ENCODE measurements at places on chromosomes 12 and 14. TPM values are rescaled to one million over a fixed set of nuclear protein-coding genes. Genes with fewer than 3 reads are reported as not detected.

The OR6C2 gene
- not detected for total RNA-seq

The TAS2R20 gene
- 2.2 TPM for total RNA-seq

DNA sequence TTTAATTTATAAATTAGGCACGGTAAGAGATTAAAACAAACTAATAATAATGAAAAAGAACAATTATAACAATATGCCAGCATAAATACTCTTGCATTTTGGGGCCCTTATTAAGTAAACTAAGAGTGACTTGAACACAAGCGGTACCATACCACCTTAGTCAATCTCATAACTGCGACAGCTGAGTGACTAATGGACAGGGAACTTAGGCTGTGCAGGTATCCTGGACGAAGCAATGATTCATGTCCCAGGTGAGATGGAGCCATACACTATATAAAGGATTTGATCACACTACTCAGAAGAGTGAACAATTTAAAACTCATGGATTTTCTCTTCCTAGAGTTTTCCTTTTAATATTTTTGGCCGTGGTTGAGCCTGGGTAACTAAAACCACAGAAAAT is 4.3 kb downstream of the KLRC4 start:
- DNase-seq: no peak
- H3K4me3 ChIP-seq: no peak overlapping the region
- H3K36me3 ChIP-seq: no peaks in the 10 kb centered on the region
- H3K4me1 ChIP-seq: no peaks in the 10 kb centered on the region
- H3K27ac ChIP-seq: no peak overlapping the region

DNA sequence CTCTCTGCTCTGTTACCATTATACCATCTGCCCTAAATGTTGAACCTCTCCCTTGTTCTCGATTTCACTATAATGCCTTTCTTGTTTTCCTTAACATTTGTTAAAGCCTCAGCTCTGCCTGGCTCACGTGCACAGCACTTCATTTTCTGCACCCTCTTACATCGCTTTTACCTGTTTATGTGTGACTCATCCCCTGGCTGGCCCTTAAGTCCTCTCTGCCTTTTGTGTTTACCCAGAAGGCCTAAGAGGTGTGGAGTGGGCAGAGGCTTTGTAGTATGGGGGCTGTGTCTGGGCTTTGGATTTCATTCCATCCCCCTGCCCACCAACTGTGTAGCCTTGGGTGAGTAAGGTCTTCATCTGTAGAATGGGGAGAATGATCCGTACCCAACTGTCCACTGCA is 36.5 kb downstream of the UBE3B start:
- peaks cover 16% of the 10 kb centered on the region for H3K4me1 ChIP-seq
- H3K4me3 ChIP-seq: no peak overlapping the region
- H3K27me3 ChIP-seq: no peaks in the 10 kb centered on the region
- no peak for DNase-seq
- no peak overlapping the region for H3K27ac ChIP-seq

The DIABLO gene
- 203 TPM for total RNA-seq

DNA sequence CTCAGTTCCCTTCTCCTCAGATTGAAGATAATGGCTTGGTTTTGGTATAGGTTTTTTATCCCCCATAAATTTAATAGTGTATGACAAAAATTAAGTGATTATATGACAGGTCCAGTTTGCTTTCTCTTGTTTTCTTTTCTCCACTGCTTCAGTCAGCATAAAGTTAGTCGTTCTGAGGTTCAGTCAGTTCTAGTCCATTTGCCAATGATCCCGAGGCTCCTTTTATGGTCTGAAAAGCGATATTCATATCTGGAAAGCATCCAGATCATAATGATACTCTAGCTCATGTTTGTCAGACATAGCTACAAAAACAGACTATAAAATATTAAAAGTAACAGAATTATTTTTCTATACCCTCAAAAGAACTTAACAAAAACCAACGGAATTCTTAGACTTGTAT is 67.1 kb upstream of the SLC38A4 start:
- H3K4me3 ChIP-seq: no peak overlapping the region
- DNase-seq: no peak
- no peaks in the 10 kb centered on the region for H3K36me3 ChIP-seq

DNA sequence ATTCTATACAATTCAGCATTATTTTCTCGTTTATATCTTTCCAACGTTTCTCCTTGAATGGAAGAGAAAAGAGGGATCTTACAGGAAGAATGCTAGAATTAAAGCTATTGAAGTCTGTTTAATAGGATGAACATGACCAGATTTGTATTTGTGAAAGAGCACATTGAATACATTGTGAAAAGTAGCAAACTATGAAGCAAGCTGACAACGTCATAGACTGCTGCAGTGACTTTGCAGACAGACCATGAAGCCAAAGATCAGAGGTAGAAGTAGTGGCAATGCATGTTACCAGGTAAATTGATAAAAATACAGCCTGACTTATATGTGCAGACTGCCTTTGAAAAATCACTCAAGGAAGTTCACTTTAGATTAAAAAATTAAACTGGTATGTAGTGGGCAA is 146.1 kb downstream of the RASSF9 start:
- DNase-seq: no peak
- no peaks in the 10 kb centered on the region for H3K27me3 ChIP-seq

The HSPA2 gene
- 134 TPM for total RNA-seq

The OR4Q3 gene
- total RNA-seq: 1.5 TPM

- no peak overlapping the region for H3K27ac ChIP-seq
- no peaks in the 10 kb centered on the region for H3K36me3 ChIP-seq
- no peaks in the 10 kb centered on the region for H3K27me3 ChIP-seq
- H3K4me1 ChIP-seq: peaks cover 9% of the 10 kb centered on the region
Measured at GRCh38 chr12:64627771-64628170, 17.5 kb downstream of the RASSF3 start.

DNA sequence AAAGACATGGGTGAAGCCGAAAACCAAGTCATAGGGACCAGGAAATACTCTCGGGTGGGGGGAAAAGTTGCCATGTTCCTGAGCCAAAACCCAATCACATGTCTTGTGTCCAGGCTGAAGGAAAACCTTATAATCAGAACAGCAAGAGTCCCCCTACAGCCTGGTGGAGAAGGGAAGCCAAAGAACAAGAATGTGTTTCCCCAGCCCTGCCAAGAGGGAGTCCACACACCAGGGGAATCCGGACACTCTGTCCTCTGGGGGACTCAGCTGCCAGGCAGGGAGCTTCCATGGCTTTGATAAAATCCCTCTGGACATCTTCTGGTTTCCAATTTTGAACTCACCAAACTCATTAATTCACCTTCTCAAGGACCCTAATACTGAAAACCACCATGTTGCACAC is 273.0 kb downstream of the FOXN3 start:
- H3K27me3 ChIP-seq: no peaks in the 10 kb centered on the region
- no peaks in the 10 kb centered on the region for H3K36me3 ChIP-seq
- no peak for DNase-seq
- no peaks in the 10 kb centered on the region for H3K4me1 ChIP-seq
- no peak overlapping the region for H3K27ac ChIP-seq

GRCh38 chr12:48777501-48778400 is 11.1 kb downstream of the ADCY6 start:
- no peak for DNase-seq
- peaks cover 17% of the 10 kb centered on the region for H3K4me1 ChIP-seq
- no peaks in the 10 kb centered on the region for H3K36me3 ChIP-seq
- no peak overlapping the region for H3K27ac ChIP-seq
- H3K27me3 ChIP-seq: no peaks in the 10 kb centered on the region
- no peak overlapping the region for H3K4me3 ChIP-seq

DNA sequence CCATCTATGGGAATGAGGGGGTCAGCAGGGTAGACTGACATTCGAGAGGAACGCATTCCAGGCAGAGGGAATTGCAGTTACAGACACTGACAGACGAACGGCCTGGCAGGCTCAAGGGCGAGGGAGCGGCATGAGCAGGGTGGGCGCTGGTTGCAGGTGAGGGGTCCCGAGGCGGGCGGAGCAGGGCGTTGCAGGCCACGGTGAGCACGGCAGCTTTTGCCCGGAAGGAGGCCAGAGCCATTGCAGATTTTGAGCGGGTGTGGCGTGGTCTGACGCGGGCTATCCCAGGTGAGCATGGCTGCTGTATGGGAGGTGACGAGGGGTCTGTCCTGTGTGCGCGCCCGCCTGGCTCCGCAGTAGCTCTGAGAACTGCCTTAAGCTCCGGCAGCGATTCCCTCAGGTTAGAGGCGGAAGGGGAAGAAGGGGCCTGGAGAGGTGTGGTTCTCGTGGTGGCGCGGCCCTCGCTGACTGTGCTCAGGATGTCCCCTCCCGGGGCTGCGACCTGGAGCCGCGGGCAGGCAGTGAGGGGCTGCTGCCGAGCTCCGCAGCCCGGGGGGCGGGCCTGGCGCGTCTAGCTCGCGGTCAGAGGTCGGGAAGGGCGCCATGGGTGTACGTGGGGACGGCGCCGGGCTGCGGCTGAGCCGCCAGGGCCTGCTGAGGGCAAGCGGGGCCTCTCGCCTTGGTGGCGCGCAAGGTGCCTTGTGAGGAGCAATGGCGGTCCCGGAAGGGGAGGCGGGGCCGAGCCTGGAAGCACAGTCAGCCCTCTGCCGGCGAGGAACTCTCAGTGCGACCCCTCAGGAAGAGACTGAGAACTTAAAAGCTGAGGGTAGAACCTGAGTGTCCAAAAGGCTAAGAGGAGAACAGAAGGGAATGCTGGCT is 177.1 kb downstream of the CACNA1C start:
- no peaks in the 10 kb centered on the region for H3K27me3 ChIP-seq
- H3K4me1 ChIP-seq: no peaks in the 10 kb centered on the region
- H3K36me3 ChIP-seq: no peaks in the 10 kb centered on the region
- peak; percentile 68 for DNase-seq
- peak overlapping the region; percentile 45 for H3K4me3 ChIP-seq
- H3K27ac ChIP-seq: peak overlapping the region; percentile 72

The CCDC177 gene
- 1.9 TPM for total RNA-seq

GRCh38 chr12:9721394-9722092 is 11.4 kb downstream of the CLECL1 start:
- no peaks in the 10 kb centered on the region for H3K36me3 ChIP-seq
- no peak overlapping the region for H3K27ac ChIP-seq
- H3K27me3 ChIP-seq: no peaks in the 10 kb centered on the region
- H3K4me1 ChIP-seq: no peaks in the 10 kb centered on the region
- DNase-seq: no peak

DNA sequence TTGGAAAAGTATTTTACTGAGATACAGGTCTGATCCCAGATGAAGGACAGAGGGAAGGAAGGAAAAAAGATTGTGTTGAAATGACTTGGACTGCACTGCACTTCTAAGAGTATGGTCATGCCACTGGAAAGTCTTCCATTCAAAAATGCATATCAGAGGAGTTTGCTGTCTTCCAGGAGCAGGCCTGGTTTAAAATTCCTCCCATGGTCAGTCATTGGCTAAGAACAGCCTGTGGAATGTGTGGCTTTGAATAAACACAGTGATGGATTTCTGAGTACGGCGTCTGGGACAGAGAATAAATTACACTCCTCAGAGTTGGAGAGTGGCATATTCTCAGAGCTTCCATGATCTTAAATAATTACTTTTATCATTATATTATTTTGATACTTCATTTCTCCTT is 245.8 kb upstream of the PDZRN4 start:
- no peaks in the 10 kb centered on the region for H3K4me1 ChIP-seq
- no peak for DNase-seq
- H3K36me3 ChIP-seq: no peaks in the 10 kb centered on the region
- H3K4me3 ChIP-seq: no peak overlapping the region
- no peaks in the 10 kb centered on the region for H3K27me3 ChIP-seq
- H3K27ac ChIP-seq: no peak overlapping the region

DNA sequence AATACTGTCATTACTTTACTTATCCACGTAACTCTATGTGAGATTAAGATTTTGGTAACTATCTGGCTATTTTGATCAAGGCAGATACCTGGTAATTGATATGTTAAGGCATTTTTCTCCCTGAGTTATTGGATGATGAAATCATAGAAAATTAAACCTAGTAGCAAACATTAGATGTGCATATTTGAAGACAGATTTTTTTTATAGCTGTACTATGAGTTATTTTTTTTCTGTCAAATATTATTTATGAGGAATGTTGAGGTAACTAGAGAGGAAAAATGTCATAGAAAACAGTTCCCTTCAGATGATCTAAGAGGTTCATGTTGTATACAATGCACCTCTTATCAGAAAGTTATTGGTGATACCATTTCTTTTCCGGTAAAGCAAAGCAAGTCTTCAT is 64.9 kb upstream of the SLC38A2 start:
- H3K27ac ChIP-seq: no peak overlapping the region
- H3K36me3 ChIP-seq: no peaks in the 10 kb centered on the region
- no peak overlapping the region for H3K4me3 ChIP-seq

DNA sequence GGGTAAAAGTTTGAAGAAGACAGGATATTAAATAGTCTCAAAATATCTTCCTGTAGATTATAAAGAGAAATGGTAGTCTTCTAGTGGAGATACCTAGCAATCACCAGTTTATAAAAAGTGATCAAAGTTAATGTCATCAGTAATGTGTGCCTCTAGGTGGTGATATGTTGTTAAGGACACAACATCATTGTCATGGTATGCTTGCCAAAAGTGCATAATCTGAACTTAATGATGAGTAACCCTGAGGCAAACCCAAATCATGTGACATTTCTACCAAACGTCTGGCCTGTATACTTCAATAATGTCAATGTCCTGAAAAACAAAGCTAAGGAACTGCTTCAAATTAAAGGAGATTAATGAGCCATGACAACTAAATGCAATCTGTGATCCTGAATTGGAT is 214.7 kb downstream of the PHLDA1 start:
- H3K27ac ChIP-seq: no peak overlapping the region
- no peaks in the 10 kb centered on the region for H3K36me3 ChIP-seq
- no peak overlapping the region for H3K4me3 ChIP-seq
- no peaks in the 10 kb centered on the region for H3K27me3 ChIP-seq
- no peak for DNase-seq

GRCh38 chr14:99564926-99565259 is 39.1 kb downstream of the CCDC85C start:
- no peak overlapping the region for H3K4me3 ChIP-seq
- H3K27ac ChIP-seq: no peak overlapping the region
- no peak for DNase-seq
- peaks cover 46% of the 10 kb centered on the region for H3K4me1 ChIP-seq

GRCh38 chr12:23028158-23028802 is 403.3 kb downstream of the ETNK1 start:
- H3K36me3 ChIP-seq: no peaks in the 10 kb centered on the region
- H3K27me3 ChIP-seq: no peaks in the 10 kb centered on the region
- H3K4me3 ChIP-seq: no peak overlapping the region
- no peak overlapping the region for H3K27ac ChIP-seq
- H3K4me1 ChIP-seq: no peaks in the 10 kb centered on the region

DNA sequence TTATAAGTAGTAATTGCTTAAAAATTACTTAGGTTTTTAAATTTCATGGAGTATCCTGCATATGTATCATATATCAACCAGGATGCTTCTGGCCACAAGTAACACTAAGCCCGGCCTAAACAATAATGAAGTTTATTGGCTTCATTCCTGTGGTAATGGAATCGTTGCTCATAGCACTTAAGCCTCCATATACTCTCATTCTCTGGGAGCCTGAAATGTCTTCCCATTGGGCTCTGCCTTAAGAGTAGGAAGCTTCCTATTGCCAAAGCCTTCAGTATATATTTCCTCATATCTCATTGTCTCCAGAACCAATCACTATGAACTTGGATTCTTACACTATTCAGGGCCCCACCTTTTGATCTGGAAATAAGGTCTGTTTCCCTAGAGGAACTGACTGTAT is 83.8 kb upstream of the DNM1L start:
- no peaks in the 10 kb centered on the region for H3K27me3 ChIP-seq
- no peaks in the 10 kb centered on the region for H3K4me1 ChIP-seq
- DNase-seq: no peak
- no peak overlapping the region for H3K27ac ChIP-seq
- no peak overlapping the region for H3K4me3 ChIP-seq
